ENCODE measurements at places on chromosomes 4 and X.

GRCh38 chr4:120156120-120156718 lies 89.6 kb upstream of the MAD2L1 start:
- no peak for ATAC-seq

DNA sequence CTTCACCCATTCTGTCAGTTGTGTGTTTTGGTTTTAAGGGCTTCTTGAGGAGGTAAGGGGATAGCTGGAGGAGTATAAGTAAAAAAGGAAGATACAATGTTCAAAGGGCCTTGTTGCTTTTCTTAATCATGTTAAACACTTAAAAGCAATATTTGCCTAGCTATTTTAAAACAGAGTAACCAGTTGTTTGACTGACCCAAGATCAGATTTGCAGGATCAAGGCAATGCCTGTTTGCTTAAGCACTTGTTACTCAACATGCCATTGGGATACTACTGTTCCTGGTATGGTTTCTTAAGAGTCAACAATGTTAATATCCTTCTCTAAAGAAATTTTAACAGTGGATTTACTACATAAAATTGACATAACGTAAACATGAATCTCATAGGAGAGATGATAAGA lies 2.6 kb downstream of the DCLK2 start:
- no peak for ATAC-seq

DNA sequence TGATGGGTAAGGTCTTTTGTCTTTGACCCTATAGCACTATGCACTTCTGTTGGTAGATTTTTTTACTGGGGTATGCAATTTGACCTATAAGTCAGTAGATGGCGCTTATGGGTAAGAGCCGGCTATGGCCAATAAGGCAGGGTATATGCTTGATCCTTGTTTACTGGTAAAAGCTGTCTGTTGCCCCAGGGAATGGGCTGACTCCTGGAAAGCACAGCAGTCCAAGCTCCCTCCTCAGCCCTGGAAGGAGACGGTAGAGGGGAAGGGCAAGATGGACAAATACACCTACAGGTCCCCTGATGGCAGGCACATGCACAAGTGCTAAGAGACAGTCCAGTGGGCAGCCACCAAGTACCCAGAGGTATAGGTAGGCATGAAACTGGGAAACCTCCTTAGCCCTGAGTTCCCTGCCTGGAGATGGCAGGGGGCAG lies 63.7 kb downstream of the ADAMTS3 start:
- ATAC-seq: peak; percentile 39

DNA sequence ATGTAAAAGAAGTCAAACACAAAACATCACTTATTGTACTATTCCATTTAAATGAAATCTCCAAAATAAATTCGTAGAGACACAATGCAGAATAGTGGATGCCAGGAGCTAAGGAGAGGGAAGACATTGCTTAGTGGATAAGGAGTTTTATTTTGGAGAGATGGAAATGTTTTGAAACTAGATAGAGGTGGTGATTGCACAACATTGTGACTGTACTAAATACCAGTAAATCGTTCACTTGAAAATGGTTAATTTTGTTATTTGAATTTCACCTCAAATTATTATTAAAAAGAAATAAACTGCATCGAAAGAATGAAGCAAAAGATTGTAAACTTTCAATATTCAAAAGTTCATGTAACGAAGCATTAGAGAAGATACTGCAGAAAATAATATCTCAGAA lies 9.7 kb upstream of the ACSL4 start:
- ATAC-seq: no peak

DNA sequence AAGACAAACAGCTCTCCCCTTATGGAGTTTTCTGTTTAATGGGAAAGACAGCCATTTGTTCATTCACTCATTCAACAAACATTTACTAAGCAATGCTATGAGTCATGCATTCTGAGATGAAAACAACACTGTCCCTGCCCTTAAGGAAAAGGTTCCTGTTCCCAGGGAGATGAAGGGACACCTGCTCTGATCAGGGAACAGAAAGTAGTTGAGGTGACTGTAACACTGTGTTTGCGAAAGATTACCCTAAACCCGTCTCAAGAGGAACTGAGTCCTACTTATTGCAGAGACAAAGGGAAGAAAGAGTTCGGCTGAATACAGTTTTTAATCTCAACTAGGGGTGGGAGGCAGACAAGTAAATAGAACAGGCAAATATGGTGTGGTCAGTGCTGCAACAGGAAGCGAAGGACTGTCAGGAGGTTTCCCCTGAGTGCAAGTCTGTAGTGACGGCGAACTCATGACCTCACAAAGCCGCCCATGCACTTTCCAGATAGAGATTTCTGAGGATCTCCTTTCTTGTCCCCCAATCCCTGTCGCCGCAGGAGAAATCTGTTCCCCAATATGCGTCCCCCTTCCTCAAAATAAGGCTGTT lies 712 bp downstream of the STX18 start:
- peak; percentile 27 for ATAC-seq

DNA sequence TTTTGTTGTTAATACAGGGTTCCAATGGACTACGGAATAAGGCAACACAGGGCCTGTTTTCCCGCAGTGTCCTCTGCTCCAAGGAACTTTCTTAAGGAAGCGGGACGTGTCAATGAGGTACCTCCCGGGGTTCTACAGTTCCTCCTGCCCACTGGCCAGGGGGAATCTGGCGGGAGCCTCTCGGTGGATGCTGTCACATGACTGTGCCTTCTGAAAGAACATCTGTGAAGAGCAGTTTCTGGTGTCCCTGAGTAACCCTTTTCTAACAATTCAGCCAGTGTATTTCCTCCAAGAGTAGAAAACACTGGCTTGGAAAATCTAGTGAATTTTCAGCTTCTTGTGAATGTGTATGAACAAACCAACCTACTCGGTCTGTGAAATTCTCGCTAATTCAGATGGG lies 32.7 kb downstream of the MFAP3L start:
- no peak for ATAC-seq

DNA sequence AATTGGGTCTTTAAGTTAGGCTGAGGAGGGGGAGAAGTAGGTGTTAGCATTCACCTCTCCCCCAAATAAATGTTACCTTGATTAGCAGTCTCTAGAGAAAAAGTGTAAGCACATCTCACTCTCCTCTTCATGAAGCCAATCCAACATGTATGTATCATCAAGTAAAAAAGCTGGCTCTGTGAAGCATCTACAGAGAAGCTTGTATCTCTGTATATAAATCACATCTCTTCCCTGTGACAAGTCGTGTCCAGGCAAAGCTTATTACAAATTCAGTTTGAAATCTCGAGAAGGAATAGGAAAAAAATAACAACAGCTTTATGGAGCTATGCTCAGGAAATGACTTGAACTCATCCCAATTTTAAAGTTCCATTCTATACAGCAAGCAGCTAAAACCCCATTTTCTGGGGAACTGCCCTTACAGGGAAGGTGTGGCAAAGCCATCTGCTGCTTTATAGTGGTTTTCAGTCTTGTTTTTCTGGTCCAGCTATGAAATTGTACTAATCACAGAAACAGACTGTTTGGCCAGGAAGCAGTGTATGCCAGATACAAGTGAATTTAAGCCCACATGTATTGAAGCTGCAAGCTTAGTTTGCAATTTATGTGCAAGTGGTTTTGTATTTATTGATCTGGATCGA lies 313.3 kb upstream of the NOCT start:
- ATAC-seq: no peak

GRCh38 chrX:152136312-152136711 lies 2.1 kb downstream of the MAGEA10 start:
- ATAC-seq: no peak

DNA sequence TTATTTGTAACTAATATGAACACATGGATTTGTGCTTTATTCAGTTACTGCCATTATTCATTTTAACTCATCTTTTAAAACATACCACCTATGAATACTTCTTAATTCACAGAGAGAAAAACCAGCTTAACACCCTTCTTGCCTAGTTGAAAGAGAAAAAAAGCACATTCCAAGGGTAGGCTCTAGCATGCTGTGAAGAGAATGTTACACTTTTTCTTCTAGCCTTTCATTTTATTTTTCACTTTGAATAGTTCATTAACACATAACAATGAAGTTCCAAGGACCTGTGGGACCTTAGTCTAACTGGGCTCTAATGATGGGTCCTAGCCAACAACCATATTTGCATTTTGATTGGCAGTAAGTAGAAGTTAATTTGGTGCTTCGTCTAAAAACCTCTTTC lies 279.9 kb upstream of the MAGEB2 start:
- ATAC-seq: no peak

DNA sequence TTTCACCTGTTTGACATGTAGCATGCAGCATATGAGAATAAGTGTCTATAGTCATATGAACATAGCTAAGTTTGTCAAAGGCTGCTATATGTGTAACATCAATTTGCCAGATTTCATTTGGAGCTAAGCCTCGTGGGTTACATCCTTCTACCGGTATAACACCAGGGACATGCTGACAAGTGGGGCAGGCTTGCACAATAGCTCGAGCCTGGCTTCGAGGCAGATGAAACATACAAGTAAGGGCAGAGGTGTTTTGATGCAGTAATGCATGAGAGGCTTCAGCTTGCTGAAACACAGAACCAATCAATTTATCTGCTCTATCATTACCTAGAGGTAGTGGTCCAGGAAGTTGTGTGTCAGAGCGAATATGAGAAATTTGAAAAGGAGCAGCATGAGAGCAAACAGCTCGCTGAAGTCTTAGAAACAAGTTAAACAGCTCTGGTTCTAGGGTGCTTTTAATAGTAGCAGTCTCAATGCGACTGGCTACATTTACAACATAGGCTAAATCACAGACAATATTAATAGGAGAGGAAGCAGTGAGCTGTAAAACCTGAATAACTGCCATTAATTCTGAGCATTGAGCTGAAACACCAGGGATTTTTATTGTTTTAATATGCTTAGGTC lies 14.9 kb upstream of the UGDH start:
- no peak for ATAC-seq

- no peak for ATAC-seq
Measured at GRCh38 chr4:102352781-102353180, 7.5 kb upstream of the SLC39A8 start.

DNA sequence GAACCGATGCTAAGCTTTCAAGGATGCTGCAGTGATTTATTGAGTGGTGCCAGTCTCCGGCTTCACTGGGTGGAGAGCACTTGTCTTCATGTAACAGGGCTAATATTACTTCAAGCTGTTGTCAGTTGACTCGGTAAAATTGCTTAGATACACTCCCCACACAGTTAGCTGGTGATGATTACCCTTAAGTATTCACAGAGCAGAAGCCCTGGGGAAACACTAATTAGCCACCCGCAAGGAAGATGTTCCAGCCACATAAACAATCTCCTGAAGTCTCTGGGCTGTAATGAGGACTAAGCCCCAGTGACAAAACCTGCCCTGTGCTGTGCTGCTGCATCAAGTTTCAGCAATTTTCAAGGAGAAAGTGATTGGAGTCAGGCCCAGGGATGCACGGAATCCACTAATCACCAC lies 37.3 kb upstream of the GK2 start:
- no peak for ATAC-seq

DNA sequence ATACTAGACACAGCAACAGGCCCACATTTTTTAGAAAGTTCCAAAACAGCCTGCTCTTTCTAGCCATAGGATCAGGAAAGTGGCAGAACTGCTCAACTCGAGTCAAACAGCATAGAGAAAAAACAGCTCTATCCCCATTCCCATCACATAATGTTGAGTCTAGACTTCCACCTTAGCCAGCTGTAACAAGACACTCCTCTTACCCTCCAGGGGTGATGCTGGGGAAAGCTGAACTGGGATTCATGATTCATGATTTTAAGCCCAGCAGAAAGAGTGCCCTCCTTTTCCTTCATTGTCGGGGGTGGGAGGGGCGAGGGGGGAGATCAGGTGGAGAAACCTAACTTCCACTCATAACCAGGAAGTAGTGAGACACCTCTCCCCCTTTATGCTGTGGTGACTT lies 86.1 kb downstream of the CENPC start:
- no peak for ATAC-seq

DNA sequence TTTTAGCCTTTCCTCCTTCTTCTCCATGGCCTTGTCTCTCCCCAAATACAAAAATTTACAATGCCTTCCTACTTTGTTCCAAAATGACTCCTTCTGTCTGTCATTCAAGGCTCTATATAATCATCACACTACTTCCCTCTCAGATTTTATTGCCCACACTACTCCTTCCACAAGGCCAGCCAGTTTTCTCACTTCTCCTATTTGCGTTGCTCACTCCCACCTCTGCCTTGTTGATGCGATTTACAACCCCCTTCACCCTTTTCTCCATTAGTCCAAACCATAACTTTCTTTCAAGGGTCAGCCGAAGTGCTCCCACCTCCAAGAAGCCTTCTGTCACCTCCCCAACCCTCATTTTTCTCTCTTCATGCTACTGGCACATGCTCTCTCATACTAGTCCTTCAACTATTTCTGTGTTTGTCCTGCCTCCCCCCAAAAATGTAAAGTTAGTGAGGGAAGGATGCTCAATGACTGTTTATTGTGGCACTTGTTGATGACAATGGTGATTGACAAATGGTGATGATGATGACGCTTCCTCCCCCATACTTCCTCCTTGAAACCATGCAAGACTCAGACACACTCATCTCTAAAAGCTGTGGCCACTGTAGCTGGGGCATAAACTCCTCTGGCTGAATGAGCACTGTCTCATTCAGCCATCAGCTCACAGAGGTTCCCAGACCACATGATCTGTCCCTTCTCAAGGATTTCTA lies 2.7 kb upstream of the XKRX start:
- ATAC-seq: no peak

GRCh38 chrX:96211953-96212352 lies 472.7 kb upstream of the DIAPH2 start:
- no peak for ATAC-seq

DNA sequence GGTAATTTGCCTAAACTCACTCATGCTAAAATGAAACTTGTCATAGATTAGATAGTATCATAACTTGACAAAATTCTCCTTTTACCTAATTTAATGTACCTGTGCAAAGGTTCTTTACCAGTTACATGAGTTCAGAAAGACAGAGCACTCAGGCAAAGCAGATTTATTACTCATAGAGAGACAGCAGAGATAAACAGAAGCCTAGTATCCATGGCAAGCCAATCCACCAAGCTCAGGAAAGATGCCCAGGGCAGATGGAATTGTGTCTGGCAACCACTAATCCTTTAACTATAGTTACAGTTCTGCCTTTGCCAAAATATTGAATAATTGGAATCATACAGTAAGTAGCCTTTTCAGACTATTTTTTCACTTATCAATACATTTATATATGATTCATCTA lies 826.2 kb downstream of the TECRL start:
- no peak for ATAC-seq

GRCh38 chr4:37717576-37717975 lies 31.4 kb upstream of the RELL1 start:
- ATAC-seq: no peak

DNA sequence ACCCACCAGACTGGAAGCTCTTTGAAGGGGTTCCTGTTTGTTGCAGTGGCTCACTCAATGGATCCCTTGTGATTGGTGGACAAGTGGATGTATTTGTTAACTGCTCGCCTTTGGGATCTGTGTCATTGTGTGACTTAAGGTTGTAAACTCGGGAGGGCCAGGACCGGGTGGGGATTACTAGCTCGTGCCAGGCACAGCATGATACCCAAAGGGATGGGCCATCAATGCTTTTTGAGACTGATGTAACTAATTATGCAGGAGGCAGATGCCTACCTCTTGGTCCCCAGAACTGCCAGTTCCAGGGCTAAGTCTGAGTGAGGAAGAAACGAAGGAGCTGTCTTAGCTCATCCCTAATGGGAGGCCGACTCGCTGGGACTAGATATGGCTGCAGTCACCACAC lies 27.7 kb downstream of the UTP14A start:
- no peak for ATAC-seq

- ATAC-seq: no peak
Measured at GRCh38 chr4:156888762-156889161, 82.8 kb downstream of the PDGFC start.
